LoVo (cell line): ENCODE measurements at places on chromosomes 1 and 21.

DNA sequence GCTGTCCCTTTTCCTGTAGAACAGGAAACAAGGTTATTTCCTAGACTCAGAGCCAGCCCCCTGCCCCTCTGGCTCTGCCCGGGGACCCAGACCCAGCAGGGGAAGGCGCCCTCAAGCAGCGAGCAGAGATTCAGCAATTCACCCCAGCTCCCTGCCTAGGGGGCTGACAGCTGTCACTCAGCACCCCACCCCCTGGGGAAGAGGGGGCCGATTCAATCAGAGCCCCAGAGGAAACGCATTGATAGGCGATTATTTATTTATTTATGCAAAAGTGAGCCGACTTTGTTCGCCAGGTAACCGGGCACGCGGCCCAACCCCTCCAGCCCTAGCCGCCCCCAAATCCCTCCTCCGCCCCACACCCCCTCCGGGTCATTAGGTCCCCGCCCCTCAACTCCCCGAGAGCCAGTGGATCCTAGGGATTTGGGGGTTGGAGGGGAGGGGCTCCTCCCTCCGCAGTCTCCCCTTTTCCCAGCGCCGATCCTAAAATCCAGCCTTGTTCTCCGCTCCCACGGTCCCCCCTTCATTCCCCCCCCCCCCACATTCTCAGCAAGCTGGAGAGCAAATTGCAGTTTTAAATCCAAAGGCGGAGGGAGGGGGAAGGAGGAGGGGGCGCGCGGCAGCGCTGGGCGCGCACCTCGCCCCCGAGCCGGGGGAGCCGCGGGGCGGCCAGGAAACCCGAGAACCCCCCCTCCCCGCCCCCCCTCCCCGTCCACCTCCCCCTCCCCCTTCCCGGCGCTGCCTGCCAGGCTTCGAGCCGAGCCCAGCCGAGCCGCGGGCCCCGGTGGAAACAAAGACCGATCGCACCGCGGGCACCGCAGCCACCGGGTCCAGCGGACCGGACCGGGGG lies 1.3 kb downstream of the AHDC1 start:
- no peak for DNase-seq

DNA sequence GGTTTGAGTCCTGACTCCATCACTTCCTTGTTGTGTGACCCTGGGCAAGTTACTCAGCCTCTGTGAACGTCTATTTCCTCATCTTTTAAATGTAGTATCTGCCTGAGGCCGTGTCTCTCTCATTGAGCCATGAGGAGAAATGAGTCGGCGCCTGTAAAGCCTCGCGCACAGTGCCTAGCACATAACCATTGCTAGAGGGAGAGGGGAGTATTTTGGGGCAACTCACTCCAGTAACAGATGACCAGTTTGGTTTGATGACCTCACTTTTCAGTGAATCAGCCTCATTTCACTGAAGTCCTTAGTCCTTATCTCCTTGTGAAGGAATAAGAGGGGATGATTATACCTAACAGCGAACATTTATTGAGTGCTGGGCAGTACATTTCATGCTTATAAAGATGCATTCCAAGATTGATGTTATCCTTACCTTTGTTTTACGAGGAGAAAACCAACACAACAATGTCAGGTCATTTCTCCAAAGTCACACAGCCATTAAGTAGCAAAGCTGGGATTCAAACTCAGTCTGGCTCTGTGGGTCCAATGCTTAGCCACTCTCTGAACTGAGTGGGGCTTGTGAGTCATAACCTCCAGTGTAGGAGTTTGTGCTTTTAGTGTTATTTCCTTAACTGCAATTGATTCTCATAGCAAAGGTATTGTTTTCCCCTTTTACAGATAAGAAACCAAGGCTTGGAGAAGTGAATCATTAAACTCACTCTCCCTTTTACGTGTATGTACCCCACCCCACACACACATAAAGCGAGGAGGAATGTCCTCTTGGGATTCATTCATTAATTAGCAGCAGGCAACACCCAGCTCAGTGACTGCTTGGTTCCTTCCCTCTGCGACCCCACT lies 25.9 kb downstream of the KCNC4 start:
- peak; percentile 57 for DNase-seq

DNA sequence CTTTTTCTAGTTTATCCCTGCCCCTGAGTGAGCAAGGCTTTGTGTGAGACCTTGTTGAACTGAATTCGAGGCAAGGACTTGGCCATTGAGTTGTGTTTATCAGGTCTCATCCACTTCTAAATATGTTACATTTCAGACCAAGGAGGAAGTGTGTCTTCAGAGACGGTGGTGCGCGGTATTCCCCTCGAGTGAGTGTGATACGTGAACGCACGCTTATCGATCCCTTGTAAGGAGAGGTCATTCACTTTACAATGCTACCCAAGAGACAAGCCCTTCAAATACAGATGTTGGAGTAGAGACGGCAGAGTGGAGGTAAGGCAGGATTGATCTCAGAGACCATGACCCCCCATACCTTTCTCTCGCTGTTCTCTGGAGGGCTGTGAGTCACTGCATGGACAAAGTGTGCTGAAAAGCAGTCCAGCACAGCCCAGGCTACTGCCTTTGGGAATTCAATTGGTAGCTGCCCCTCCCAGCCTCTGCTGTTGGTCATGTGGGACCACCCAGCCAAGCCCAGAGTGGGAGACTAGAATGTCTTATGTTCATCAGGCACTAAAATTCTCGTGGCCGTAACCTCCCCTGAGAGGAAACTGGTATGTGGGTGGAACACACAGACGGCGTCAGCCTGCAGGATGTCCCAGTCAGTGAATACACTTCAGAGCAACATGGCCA lies 16.3 kb upstream of the MTARC1 start:
- no peak for DNase-seq

GRCh38 chr1:95369985-95370690 lies 136.1 kb downstream of the RWDD3 start:
- DNase-seq, result no peak

DNA sequence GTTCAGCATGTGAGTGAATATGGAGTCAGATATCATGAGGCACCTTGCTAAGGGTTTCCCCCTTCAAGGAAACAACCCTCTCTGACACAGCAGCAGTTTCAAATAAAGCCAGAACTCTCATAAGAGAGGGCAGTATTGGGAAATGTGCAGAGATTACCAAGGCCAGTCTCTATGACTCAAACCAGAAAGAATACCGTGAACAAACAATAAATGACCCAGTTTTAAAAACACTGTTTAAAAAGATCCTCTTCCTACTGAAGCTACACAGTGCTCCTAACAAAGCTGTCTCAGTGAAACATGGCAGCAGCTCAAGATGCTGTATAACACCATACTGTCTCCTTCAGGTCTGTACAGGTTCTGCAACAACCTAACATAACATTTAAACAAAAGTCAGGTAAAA lies 102.6 kb downstream of the KIAA0319L start:
- no peak for DNase-seq

- DNase-seq, result no peak
Measured at GRCh38 chr1:56824938-56825337, 5.7 kb upstream of the FYB2 start.

DNA sequence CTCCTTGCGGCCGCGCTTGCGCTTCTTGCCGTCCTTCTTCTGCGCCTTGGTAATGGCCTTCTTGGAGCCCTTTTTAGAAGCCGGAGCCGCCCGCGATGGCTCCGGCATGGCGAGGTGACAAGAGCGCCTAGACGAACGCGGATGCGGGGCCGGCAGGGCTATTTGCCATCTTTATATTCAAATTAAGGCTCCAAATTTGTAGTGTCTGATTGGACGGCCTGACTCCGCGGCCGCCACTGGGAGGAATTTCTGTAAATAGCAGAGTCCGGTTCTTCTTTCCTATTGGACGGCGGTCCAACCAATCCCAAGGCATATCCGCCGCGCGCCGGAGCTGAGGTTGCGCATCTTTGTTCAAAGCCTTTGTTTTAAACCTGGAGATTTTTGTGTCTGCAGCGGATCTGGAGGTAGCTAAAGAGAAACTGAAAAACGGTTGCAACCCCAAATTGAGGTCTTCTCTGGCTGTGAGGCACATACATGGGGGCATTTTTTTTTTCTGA lies 22.6 kb upstream of the RNF187 start:
- no peak for DNase-seq

DNA sequence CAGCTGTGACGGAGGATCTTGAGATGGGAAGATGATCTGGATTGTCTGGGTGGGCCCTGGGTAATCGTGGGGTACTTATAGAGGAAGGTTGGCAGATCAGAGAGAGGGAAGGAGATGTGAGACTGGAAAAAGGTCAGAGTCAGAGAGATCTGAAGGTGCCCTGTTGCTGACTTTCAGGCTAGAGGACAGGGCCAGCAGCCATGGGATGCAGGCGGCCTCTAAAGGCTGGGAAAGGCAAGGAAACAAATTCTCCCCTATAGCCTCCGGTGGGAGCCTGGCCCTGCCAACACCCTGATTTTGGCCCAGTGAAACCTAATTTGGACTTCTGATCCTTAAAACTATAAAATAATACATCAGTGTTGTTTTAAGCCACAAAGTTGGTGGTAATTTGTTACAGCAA lies 153.5 kb upstream of the TMEM51 start:
- DNase-seq, result no peak

- DNase-seq, result no peak
Measured at GRCh38 chr1:84297546-84298244, 3.8 kb upstream of the SAMD13 start.

GRCh38 chr1:62271948-62272728 lies 47.1 kb downstream of the KANK4 start:
- no peak for DNase-seq

DNA sequence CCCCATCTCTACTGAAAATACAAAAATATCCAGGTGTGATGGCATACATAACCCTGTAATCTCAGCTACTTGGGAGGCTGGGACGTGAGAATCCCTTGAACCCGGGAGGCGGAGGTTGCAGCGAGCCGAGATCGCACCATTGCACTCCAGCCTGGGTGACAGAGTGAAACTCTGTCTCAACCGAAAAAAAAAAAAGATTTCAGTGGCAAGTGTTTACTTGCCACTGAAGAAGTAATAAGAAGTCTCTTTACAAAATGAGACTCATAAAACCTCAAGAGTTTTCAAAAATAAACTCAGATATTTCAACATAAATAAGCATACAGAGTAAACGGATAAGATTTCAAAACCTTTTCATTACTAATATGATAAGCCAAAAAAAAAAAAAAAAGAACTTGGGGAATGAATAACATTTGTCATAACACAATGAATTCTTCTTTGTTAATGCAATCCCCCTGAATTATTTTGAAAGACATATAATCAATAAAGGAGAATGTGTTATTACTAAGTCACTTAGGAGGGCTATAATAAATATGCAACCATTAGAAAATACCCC lies 34.2 kb upstream of the EXO1 start:
- DNase-seq, result no peak

DNA sequence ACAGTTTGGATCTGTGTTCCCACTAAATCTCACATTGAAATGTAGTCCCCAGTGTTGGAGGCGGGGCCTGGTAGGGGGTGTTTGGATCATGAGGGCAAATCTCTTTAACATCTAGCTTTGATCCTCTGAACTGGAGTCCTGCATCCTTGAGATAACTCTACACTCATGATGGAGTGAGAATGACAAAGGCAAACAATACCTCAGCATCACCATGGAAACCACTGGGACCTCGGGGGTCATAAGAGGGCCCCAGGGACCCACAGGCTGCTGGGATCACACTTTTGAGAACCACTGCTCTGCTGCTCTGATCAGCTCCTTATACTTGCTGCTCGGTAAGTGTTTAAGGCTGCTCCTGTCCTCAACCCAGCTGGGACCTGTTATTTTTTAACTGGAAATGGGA lies 13.4 kb upstream of the OBSCN start:
- no peak for DNase-seq

GRCh38 chr1:1594602-1595260 lies 5.2 kb downstream of the FNDC10 start:
- no peak for DNase-seq

GRCh38 chr1:54318246-54318814 lies 87.9 kb downstream of the SSBP3 start:
- DNase-seq, result no peak

DNA sequence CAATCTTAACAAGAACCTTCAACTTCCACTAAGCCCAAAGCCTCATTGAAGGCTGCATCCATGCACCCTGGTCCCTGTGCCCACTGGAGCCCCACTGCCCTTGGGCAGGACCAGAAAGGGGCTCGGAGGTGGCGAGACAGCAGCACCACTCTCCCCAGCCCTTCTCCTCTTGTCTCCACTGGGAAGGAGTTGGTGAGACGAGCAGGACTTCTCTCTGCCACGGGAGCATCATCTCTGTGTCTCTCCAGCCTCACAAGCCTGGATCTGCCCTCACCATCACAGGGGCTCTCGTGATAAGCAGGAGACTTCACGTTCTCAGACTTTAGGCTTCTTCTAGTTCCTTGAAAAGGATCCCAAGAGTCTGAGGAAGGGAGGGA lies 7.2 kb upstream of the ETV3L start:
- DNase-seq, result no peak

DNA sequence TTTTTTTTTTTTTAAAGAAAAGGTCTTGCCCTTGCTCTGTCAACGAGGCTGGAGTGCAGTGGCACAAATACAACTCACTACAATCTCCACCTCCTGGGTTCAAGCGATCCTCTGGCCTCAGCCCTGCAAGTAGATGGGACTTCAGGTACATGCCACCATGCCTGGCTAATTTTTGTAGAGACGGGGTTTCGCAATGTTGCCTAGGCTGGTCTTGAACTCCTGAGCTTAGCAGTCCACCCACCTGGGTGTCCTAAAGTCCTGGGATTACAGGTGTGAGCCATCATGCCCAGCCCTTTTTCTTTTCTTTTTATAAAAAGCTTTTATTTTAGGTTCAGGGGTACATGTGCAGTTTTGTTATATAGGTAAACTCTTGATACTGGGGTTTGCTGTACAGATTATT lies 47.2 kb downstream of the TLR5 start:
- no peak for DNase-seq

DNA sequence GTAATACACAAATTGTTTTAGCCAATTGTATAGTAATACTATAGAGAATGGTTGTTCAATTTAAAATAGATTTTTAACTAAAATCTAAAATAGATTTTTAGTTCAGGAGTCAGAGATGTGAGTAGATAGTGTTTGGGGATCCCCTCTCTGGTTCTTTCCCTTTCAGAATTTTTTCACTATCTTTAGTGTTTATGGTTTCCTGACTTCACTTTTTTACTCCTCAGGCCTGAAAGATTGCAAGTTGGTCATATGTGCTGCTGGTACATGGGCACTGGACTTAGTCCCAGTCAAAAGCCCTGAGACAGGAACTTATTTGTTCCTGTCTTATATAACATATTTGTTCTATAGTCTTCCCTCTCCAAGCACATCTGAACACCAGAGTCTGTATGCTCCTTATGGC lies 96.8 kb upstream of the ATP1B1 start:
- DNase-seq, result no peak

- no peak for DNase-seq
Measured at GRCh38 chr21:36194024-36194423, 37.4 kb downstream of the DOP1B start.

DNA sequence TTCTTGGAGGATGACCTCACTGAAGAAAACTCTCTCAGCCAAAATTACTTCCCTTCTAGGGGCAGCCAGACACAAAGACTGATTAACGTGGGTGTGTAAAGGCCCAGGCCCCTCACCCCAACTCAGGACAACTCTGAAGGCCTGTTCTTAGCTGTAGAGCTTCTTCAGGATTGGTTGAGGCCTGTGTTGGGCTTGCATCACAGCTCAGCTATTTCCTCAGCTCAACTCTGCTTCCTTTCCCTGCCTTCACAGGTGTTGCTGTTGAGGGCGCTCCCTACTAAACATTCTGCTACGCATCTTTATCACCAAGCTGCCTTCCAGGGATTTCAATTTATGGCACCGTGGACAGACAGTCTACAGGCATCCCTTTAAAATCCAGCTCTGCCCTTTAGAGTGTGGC lies 36.8 kb downstream of the MAB21L3 start:
- no peak for DNase-seq
